RPMI7951 (cell line): ENCODE measurements at places on chromosomes 5 and 9.
A peak's percentile ranks its signal among the peaks of the same experiment; 100 is the strongest.

- peak; percentile 21 for DNase-seq
Observed at GRCh38 chr5:23208959-23209431, 298.4 kb upstream of the PRDM9 start.

- DNase-seq, result no peak
Observed at GRCh38 chr9:71549023-71549422, 219.3 kb downstream of the CEMIP2 start.

GRCh38 chr5:6601816-6602215, 31.0 kb downstream of the NSUN2 start:
- no peak for DNase-seq

- DNase-seq, result peak; percentile 72
Observed at GRCh38 chr5:57298295-57298984, 124.6 kb downstream of the GPBP1 start.

DNA sequence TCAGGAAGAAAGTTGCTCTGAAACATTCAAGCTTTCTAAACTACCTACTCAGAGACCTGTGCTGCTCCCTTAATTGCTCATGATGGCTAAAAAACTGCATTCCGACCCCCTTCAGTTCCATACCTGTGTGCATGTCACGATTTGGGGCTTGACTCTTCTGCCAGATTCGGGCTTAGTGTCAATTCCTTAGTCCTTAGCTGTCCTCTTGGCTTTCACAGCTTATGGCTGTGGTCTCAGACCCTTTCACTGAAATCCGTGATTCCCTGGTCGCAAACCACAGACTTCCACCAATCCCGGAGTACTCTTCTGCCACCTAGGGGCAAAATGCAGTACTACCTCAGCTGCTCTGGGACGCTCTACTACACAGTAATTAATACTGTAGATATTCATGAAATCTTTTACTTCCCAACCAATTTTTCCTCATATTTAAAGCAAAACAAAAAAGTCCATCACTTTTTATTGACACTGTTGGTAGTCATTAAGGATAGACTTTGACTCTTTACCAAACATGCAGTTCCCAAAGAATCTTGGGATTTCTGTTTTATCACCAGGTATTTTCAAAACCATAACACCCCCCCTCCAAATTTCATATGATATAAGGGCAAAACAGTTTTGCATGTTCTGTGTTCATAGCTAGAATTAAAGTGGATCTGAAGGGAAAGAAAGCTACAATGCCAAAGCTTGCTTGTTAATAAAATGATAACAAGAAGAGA, 617.4 kb downstream of the SLCO4C1 start:
- DNase-seq, result peak; percentile 25

DNA sequence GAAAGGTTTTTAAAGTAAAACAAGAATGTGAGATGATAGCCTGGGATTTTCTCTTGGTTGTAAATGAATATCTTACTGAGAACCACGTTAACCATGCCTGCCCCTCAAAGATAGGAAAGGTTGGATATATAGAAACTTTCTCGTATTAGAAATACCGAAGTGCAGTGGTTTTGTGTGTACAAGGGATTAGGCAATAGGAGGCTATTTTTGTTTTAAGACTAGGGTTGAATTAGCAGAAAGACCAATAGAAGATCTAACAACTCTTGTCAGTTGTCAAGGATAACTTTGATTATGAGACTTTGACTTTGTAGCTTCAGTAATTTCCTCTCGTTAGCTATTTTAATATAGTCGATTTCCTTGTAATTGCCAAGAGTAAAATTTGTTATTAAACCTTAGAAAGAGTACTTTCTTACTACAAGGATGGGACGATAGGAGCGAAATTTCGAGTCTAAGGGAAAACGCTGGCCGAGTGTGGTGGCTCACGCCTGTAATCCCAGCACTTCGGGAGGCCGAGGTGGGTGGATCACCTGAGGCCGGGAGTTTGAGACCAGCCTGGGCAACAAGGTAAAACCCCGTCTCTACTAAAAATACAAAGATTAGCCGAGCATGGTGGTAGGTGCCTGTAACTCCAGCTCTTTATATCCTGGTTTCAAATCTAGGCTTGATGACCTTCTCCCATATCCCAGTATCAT, 838 bp downstream of the POLK start:
- no peak for DNase-seq

GRCh38 chr5:93395971-93396379, 185.0 kb downstream of the NR2F1-AS1 start:
- DNase-seq, result peak; percentile 7

- DNase-seq, result peak; percentile 13
Observed at GRCh38 chr5:118862596-118862995, 125.8 kb downstream of the DTWD2 start.

DNA sequence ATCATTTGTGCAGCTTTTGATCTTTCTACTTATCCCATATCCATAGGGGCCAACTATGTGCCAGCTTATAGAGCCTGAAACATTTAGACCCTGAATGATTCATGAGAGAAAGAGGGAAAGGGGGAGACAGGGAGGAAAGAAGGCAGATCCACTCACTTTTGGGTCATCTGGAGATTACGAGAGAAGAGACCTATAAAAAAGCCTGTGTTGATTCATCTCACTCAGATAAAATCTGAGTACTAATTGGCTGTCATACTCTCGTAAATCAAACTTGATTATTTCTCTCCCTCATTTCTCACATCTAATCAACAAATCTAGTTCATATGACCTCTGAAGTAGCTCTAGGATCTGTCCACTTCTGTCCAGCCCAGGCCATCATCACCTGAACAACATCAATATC, 137.1 kb downstream of the ARL15 start:
- DNase-seq, result no peak

GRCh38 chr9:34493972-34494535, 28.7 kb downstream of the ENHO start:
- DNase-seq, result peak; percentile 52

GRCh38 chr9:89734600-89735041, 129.8 kb downstream of the GADD45G start:
- DNase-seq, result no peak

- DNase-seq, result peak; percentile 17
Observed at GRCh38 chr5:139178935-139179334, 19.2 kb downstream of the SIL1 start.
